WTC11 (cell line): ENCODE measurements at places on chromosomes 1 and 21.
A peak's percentile ranks its signal among the peaks of the same experiment; 100 is the strongest.

DNA sequence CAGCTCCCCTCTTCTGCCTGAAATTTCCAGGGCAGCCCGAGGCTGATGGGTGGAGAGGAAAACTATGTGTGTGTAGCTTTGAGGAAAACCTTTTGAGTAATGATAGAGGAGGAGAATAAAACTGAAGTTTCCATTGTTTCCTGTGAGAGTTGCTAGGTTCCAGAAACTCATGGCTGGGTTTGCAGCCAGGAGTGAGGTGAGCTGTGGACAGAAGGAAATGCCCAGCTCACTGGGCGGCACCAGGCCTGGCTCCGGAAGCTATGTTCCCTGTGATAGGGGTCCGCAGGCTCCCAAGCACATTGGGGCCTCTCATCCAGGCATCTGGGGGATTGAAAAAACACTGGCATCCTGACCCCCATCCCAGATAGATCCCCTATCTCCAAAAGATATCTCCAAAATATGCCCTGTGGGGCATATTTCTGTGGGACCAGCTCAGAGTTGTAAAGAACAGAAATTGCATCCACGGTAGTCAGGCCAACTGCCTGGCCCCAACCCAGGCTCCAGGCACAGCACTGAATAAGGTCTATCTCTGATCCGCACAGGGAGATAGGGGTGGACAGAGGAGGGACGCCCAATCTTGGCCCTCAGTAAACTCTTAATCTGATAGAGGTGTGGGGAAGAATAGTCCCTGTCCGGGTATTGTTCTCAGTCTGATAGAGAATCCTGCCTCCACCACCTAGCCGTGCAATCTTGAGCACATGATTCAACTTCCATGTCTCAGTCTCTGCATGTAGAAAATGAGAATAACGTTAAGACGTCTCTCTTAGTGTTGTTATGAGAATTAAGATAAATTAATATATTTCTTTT is 1.8 kb upstream of the HSPG2 start:
- no peak for DNase-seq

GRCh38 chr1:30284728-30285475 is 438.5 kb downstream of the MATN1 start:
- no peak for DNase-seq

DNA sequence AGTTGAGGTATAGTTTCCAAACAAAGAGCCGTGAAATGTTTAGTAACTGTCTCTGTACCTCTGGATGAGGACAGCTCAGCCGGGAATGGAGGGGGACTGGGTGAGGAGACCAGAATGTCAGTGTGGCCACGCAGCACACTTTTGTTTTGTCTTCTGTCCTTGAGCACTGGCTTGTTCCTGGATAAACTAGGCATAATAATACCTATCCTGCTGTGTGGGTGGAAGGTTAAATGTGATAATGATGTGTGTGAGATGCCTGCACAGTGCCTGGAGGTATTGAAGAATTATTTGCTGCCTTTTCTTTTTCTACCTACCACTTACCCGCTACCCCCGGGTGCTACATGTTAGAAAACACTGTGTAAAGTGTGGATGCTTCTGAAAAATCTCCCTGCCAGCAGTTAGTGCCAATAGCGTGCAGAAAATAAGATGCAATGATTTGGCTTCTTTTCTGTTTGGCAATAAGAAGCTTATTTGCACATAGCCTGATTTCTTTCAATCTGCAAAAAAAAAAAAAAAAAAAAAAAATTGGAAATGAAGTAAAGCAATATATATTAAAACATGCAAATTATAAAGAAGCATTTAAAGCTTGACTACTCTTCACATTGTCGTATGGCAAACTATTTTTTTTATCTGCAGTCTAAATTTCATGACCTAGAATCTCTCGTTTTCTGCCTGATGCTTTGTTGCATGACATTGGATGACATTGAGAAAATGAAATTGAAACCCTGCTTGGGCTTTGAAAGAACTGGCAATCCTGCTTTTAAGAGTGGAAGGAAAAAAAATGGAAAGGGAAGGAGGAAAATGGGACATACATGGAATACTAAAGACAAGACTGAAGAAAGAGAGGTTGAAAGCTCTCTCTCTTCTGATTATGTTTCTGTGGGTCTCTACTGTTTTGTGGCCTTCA is 89.5 kb downstream of the DISC1 start:
- DNase-seq, result no peak

- no peak for DNase-seq
Observed at GRCh38 chr1:225777058-225777582, 506 bp upstream of the SRP9 start.

- DNase-seq, result peak; percentile 58
Observed at GRCh38 chr1:40310983-40311642, 6.0 kb downstream of the COL9A2 start.

GRCh38 chr1:171127501-171127900 is 36.8 kb downstream of the FMO3 start:
- DNase-seq, result no peak

DNA sequence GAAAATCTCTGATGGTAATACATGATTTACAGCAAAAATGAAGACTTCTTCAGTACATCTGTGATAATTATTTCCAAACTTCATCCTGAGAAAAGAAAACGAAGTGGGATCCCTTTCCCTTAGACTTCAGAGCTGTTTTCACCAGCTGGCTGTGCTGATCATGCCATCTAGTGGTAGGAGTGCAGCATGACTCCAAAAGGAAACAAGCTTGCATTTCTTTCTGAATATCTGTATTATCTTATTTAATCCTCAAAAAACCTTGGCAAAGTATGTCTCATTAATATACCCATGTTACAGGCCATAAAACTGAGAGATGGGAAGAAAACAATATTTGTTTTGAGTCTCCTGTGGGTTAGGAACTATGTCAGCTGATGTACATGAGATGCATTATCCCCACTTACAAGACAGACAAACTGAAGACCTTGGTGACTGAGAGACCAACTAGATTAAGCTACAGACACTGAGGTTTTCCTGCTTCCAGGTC is 9.8 kb upstream of the GJA8 start:
- peak; percentile 31 for DNase-seq

- DNase-seq, result no peak
Observed at GRCh38 chr1:235468004-235468403, 36.2 kb downstream of the B3GALNT2 start.

GRCh38 chr1:53398091-53398490 is 61.1 kb upstream of the DMRTB1 start:
- no peak for DNase-seq

- no peak for DNase-seq
Observed at GRCh38 chr1:17615959-17616358, 76.5 kb downstream of the ARHGEF10L start.

DNA sequence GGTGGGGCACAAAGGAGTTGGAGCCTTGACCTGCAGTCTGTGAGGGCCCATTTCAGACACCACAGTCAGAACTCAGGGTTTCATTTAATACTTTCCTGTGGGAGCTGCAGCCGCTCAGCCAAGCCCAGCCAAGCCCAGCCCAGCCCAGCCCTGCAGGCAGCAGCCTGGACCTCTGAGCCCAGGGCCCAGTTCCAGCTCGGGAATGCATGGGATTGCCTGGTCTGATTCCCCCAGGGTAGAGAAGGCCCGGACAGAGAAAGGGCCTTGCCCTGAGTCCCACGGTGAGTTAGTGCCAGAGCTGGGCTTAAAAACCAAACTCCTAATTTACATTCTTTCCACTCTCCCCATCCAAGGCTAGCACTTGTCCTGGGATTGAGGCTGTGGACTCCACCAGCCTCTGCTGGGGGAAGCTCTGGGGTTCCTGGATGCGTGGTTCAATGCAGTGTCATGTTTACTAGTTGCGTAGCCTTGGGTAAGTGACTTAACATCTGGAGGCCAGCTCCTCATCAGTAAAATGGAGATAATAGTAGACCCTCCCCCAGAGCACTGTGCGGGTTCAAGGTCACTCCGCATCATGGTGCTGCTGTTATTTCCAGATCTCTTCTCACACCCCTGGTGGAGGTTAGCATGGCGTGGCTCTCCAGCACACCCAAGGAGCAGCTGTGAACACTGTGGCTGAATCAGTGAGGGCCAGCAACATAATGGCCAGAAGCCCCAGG is 29.2 kb upstream of the PKP1 start:
- DNase-seq, result no peak

GRCh38 chr1:22780696-22781095 is 70.1 kb downstream of the EPHB2 start:
- peak; percentile 84 for DNase-seq

GRCh38 chr1:110380672-110381283 is 10.0 kb downstream of the SLC16A4 start:
- no peak for DNase-seq

GRCh38 chr1:186626356-186626932 is 53.8 kb downstream of the PTGS2 start:
- DNase-seq, result no peak

DNA sequence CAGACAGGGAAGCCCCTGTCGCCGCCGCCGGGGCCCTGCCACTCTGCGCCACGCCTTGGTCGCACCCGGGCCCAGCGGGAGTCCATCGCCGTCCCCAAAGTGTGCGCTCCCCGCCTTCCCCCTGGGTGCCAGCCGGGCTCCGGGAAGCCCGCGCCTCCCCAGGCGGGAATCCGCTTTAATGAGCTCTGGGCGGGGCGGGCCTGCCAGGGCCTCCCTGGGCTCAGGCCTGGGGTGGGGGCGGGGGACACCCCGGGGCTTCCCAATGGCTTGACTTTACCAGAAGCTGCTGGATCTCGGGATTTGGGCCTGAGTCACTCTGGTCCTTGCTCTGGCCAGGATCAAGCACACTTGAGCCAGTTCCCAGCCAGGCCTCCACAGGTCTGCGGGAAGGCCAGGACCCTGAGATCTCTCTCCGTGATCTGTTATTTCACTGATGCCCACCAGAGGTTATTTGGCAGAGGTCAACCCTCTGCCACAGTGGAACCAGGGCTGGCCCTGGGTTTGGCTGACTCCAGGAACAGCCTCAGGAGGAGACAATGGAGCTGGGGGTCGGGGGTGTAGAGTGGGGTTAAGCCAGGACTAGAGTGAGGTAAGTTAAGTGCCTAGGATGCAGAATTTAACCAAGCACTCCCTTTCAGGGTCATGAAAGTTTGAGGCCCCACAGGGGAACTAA is 178.4 kb upstream of the EDN2 start:
- DNase-seq, result no peak

DNA sequence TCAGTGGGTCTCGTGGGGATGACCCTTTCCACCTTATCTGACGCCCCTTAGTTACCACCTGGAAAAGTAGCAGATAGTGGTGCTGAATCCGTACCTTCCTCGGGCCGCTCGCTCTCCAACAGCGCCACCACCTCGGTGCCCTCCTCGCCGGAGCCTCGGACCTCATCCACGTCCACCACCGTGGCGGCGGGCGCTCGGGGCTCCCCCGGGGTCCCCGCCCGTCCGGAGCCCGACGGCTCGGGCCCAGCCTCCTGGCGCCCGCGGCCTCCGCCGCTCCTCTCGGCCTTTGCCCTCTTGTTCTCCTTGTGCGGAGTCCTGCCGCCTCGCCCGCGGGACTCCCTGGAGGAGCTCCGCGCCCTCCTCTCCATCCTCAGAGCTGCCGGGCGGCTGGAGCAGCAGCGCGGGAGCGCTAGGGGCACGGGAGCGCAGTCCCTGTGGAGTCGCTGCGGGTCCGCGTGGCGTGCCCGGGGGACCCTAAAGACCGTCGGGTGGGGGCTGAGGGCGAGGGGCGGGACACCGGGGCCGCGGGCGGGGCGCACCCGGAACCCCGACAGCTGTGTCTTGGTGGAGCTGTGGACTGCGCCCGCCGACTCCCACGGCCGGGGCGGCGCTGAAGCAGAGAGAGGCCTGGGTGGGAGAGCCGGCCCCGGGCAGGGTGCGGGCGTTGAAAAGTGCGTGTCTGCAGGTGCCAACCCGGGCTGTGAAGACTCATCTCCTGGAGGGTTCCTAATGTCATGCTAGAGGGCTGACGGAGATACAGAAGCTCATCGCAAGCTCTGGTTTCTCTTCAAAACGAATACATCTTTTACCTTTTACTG is at the start of gene NPHS2:
Gene NPHS2 (minus strand): TSS at position 452 of the 818 bp plus-strand sequence. CDS start 84 bp downstream, at position 368.
- DNase-seq, result peak; percentile 48

DNA sequence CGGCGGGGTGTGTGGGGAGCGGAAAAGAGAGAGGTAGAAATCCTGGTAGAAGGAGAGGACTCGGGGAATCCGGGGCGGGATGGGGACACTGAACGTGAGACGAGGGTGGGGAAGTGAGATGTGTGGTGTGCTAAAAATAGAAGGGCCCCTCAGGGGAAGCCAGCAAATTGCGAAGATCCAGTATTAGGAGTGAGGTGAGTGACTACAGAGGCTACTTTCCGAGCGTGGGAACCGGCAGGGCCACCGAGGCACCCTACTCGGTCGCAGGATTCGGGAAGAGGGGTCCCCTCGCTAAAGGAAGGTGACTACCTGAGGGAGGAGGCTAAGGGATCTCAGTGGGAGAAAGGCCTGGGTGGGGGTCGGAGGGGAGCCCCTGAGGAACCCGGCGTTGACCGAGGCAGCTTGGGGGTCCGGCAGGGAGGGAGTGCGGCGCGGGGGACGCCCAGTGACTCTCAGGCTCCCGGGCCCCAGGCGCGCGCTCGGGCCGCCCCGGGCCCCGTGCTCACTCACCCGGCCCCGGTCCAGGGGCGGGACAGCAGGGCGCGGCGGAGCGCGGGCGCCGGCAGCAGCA is 318 bp downstream of the ALDH4A1 start:
- DNase-seq, result no peak

DNA sequence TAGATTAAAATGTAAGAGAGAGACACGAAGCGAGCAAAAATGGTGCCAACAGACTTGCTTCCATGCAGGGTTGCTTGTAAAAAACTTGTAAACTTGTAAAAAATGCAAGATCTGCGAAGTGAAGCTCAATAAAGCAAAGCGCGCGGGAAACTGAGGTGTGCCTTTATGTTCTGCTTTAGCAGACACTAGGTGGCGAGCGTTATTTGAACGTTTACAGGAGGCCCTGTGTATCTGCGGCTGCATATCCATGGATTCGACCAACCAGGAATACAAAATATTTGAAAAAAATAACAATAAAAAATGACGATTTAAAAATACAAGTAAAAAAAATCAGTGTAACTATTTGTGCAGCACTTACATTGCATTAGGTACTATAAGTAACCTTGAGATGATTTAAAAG is 1.5 kb downstream of the UBE2G2 start:
- no peak for DNase-seq

- peak; percentile 79 for DNase-seq
Observed at GRCh38 chr21:39788383-39788782, 43.4 kb downstream of the IGSF5 start.

DNA sequence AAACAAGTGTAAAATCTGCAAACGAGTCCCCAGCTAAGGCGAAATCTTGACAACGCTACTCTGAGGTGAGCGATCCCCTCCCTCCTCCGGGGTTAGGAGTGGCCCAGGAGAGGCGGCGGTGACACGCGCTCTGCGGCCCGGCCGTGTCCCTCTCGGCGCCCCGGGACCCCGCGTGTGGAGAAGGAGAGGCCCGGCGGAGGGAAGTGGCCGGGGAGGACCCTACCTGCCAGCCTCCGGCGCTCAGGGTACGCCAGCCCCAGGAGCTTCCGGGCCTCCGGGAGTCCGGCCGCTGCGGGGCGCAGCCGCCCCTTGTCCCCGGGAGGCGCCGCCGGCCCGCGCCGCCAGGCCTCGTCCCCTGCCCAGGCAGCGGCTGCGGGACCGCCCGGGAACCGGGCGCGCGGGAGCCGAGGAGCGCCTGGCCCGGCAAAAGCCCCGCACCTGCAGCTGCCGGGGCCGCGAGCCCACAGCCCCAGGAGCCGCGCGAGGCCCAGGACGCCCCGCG is 543 bp downstream of the ABCB10 start:
- DNase-seq, result peak; percentile 41
